ENCODE measurements at places on chromosomes 12 and 14.

GRCh38 chr14:104561632-104562495 lies 17.7 kb upstream of the C14orf180 start:
- DNase-seq, result no peak

GRCh38 chr14:105577314-105577861 lies 51.0 kb downstream of the TMEM121 start:
- no peak for DNase-seq

GRCh38 chr12:130127532-130127911 lies 34.7 kb upstream of the FZD10 start:
- no peak for DNase-seq

DNA sequence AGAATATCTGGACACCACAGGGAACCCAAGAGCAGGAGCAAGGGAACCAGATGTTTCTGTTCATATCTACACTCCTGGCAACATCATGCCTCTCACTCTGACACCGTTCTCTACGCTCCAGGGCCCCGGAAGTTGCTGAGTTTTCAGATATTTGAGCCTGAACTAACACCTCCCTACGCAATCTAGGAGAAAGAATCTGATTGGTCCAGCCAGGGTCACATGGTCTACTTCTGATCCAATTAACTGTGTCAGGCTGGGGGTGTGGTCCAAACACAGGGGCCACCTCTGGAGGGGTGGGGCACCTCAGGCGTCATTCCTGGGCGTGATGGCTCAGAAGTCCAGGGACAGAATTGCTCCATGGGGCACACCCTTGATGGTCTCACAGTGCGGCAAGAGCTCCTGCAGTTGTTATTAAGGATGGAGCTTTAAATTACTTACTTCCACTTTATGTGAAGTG lies 165.5 kb downstream of the PTPN11 start:
- peak; percentile 33 for DNase-seq

DNA sequence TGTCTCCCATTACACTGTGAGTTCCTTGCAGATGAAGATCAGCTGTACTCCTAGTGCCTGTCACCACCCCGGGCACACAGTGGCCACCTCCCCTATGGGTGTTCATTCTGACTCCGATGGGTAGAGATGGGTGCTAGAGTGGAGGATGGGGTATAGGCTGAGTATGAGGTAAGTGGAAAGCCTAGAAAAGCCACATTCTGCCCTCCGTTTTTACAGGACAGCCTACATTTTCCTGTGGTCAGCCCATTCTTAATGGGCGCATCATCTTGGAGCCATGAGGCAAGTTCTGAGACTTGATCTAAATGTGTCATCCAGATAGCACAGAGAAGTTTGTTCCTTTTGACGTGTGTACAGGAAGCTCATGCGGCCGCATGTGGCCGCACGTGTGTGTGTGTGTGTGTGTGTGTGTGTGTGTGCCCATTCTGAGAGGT lies 166.7 kb upstream of the HIF1A start:
- no peak for DNase-seq

DNA sequence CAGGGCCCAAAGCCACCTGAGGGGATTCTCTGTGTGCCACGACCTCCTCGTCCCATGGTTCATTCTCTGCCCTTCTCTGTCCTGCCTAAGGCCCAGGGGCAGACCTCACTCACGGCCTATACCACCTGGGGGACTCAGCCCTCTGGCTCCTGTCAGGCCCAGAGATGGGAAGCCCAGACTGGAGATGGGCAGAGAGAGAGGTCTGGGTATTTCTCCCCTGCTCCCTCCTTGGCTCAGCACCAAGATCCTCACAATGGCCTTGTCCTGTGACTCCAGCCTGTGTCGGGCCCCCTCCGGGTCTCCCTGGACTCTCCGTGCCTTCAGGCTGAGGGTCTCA lies 46.9 kb upstream of the BCL11B start:
- no peak for DNase-seq

DNA sequence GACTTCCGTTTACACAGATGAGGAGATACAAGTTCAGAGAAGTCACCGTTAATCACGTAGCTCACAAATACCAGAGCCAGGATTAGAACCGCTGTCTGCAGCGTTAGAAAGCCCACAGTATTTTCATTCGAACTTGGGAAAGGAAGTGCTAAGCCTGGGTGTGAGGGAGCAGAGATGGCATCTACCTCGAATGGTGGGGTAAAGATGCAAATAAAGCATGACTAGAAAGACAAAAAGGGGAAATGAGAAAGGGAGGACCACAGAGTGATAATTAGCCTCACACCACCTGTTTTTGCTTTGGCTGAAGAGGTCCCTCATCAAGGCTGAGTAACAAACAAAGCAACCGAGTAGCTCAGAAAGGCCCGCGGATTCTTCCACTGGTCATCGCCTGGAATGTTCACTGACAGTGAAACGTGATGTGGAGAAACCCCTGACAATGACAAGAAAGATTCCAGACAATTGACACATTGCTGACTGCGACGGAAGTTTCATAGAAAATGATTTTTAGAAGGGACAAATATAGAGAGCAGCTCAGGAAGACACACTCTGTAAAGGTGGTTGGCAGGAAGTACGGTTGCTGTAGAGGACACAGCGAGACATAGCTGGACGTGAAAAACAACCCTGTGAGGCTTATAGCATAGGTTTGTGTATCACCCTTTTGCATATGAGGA lies 31.5 kb upstream of the BHLHE41 start:
- peak; percentile 89 for DNase-seq

DNA sequence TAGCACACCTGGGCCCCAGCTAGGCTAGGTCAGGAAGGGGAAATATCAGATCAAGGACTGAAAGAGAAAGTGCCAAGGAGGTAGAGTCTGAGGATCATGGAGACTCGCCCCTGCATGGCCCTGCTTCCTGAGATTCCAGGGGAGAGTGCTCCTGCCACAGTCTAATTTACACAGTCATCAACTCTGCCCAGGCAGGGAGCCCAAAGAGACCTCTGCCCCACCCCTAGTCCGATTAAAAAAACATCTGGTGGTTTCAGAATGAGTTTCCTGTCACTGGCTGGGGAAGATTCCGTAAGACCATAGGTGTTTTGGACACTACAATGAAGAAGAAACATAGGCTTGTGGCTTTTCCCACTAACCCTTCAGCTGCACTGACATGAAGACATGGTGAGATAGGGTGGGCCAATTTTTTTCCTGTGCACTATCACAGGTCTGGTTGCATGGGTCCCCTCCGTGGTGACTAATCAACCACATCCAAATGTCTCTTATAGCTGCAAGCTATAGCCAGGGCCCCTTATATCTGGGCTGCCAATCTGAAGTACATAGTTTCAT lies 31.5 kb upstream of the GZMB start:
- no peak for DNase-seq

DNA sequence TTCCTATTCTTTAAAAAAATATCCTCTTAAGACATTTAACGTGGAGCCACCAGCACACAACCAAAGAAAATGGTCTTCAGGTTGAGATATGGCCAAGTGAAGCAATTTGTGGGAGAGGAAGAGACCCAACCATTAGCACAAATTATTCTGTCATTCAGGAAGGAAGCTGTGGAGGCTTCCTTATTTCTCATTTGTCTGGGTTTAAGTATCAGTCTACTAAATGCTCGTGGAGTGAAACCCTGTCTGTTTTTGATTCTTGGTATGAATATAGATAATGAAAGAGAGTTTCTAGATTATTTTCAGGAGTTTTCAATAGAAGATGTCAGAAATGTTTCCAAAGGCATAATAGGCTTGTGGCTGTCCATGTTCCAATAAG lies 125.1 kb downstream of the GPR65 start:
- no peak for DNase-seq

DNA sequence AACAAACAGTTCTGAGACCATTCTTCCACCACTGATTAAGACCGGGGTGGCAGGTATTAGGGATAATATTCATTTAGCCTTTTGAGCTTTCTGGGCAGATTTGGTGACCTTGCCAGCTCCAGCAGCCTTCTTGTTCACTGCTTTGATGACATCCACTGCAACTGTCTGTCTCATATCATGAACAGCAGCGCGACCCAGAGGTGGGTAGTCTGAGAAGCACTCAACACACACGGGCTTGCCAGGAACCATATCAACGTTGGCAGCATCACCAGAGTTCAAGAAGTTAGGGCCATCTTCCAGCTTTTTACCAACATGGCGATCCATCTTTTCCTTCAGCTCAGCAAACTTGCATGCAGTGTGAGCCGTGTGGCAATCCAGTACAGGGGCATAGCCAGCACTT lies 16.9 kb downstream of the AEBP2 start:
- DNase-seq, result no peak

DNA sequence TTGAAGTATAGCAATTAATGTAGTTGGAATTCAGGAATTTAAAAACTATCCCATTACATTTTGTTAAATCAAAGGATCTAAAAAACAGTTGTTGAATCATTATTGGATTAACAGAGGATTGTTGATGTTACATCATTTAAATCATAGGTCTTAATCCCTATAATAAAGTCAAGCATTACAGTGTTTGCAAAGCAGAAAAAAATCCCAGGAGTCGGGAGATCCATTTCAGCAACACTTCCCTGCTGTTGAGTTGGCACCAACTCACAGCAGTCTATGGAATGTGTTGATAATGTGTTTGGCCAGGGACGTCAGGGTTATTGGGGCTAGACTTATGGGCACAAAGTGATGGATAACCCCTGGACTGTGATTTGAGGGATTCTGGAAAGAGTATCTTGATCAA lies 99.1 kb upstream of the TMTC1 start:
- DNase-seq, result no peak

GRCh38 chr14:30194741-30195148 lies 267.1 kb upstream of the PRKD1 start:
- no peak for DNase-seq

- DNase-seq, result peak; percentile 1
Measured at GRCh38 chr14:57382283-57382682, 8.1 kb upstream of the NAA30 start.

DNA sequence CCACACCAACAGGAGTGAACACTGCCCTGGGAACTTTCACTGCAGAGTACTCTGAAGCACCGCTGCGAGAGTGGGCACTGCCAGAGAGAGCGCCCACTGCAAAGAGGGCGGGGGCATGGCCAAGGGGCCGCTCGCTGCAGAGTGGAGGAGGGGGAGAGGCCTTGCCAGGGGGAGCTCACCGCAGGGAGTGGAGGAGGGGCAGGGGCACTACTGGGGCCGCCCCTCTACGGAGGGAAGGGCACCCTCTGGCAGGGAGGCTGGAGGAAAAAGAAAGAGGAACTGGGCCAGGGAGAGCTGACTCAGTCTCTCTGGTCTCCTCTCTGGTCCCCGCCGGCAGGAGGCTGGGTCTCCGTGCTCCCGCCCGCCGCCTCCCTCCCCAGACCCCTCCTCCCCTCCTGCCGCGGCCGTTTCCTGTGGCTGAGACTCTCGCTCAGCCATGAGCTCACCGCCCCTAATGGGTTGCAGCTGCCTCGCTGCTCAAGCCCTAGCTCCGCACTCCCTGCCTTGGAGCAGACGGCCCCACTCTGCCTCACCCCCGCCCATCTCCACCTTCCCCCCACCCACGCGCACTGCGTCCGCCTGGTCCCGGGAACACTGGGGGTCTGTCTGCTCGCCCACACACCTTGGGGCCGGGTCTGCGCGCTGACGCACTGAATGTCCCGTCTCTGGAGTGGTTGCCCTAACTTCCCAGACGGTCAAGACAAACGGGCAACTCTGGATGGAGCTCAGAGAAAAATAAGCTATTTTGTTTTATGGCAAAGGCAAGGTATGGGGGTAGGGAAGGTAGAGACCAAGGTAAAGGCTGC lies 1.3 kb downstream of the ARHGEF40 start:
- peak; percentile 79 for DNase-seq

- no peak for DNase-seq
Measured at GRCh38 chr12:122872815-122873361, 23.0 kb downstream of the VPS37B start.

DNA sequence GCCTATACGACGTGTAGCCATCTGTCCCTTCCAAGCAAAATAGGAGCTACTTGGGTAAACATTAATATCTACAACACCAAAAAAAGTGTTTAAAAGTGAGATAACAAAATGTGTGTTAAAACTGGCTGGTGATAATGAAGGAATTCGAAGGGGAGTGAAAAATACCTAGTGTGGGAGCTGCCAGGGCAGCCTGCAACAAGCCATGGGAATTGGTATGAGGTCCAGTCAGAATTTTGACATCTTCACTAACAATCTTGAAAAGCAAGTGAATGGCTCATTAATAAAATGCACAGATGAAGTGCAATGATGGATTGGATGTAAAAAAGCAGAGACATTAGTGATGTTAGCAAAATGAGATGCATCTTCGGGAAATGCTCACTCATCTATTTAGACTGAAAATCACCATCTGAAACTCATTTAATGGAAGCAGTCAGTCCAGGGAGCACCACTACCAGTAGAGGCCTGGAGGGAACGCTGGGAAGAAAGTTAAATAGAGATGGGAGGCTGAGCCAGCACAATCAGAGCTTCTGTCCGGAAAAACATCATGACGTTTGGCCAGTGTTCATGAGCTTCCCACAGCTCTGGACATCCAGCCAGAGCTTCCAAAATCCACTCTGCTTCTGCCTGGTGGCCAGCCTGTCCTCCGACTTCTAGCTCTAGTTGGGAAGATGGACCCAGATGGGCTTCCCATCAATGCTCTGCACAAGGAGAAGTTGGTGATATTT lies 405.0 kb upstream of the TMTC1 start:
- no peak for DNase-seq

DNA sequence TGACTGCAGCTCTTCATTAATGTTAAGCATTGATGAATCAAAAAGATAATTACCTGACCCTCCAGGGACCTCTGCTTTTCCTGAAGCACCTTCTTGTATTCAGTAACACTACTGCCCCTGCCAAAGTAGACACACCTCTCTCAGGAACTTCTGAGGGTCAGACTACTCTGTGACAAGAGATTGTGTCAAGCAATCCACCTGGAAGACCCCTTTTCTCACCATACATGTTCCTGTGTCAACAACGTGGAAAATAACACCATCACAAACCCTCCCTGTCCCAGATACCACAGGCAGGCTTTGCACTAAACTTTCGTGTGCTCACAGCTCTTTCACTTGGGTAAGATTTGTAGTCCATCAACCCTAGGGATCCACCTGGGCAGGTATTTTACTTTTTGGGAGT lies 13.2 kb downstream of the KRT76 start:
- no peak for DNase-seq

- peak; percentile 100 for DNase-seq
Measured at GRCh38 chr12:25276199-25276937, 25.6 kb upstream of the KRAS start.

DNA sequence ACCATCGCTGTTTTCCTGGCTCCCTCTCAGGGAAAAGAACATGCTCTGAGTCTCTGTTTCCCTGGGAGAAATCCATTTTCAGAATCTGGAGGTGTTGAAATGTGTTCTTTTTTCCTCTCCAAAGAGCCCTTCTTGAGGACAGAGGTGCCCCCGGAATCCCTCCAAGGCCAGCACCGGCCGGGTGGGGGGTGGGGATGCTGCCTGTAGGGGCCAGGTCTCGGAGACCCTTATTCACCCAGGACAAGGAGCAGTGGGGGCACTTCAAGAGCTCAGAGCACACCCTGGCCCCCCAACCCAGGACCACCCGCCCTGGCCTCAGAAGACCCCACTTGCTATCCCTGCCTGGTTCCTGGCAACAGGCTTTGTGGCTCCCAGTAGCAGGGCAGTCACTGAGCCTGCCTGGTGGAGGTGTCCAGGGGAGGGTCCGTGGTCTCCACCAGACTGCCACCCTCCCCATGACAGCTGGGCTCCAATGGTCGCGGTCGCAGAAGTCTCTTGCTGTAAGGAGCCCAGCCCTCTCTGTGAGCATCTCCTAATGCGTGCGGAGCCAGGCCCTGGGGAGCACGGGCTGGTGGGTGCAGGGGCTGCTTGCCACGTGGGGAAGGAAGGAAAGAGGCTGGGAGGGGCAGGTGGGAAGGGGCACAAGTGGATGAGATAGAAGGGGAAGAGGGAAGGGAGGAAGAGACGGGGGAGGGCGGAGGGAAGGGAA lies 13.2 kb upstream of the DIO3 start:
- no peak for DNase-seq

GRCh38 chr12:52741375-52742195 lies 35.6 kb downstream of the KRT76 start:
- peak; percentile 51 for DNase-seq

GRCh38 chr14:75141967-75142366 lies 15.1 kb upstream of the NEK9 start:
- peak; percentile 46 for DNase-seq
